Thoracic aorta (tissue), 2 donors: ENCODE measurements at places on chromosomes 5 and 9. TPM values are rescaled to one million over a fixed set of nuclear protein-coding genes. Genes with fewer than 3 reads are reported as not detected.

Gene TMOD1
- total RNA-seq: 44.0 TPM

DNA sequence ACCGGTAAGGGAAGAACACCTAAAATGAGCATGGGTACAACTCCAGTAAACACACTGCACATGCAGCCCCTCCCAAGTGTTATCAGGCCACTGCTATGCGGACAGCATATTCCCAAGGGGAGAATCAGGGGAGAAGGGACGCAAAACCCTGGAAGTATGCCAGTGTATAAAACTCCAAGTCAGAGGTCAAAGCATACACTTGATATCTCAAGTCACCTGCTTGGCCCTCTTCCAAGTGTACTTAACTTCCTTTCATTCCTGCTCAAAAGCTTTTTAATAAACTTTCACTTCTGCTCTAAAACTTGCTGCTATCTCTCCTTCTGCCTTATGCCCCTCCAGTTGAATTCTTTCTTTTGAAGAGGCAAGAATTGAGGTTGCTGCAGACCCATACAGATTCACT, 408.1 kb downstream of the HTR1A start:
- no peaks in the 10 kb centered on the region for H3K36me3 ChIP-seq
- no peak overlapping the region for H3K4me3 ChIP-seq
- H3K27ac ChIP-seq: no peak overlapping the region
- DNase-seq: no peak
- H3K27me3 ChIP-seq: no peaks in the 10 kb centered on the region
- H3K4me1 ChIP-seq: no peaks in the 10 kb centered on the region

GRCh38 chr9:71758785-71759184, 9.5 kb downstream of the CEMIP2 start:
- H3K4me3 ChIP-seq: no peak overlapping the region
- no peak for DNase-seq
- no peaks in the 10 kb centered on the region for H3K36me3 ChIP-seq
- no peak overlapping the region for H3K27ac ChIP-seq
- H3K4me1 ChIP-seq: peaks cover 5% of the 10 kb centered on the region
- no peaks in the 10 kb centered on the region for H3K27me3 ChIP-seq

Gene TRIM41
- total RNA-seq: 12.2 TPM

Gene CA9
- total RNA-seq: not detected

Gene PCDHGC4
- 6.4 TPM for total RNA-seq

- no peaks in the 10 kb centered on the region for H3K36me3 ChIP-seq
- no peak for DNase-seq
- no peak overlapping the region for H3K4me3 ChIP-seq
- H3K27ac ChIP-seq: no peak overlapping the region
Measured at GRCh38 chr9:68878450-68878849, 135.5 kb downstream of the PRKACG start.

Gene PLK2
- total RNA-seq: 180 TPM

DNA sequence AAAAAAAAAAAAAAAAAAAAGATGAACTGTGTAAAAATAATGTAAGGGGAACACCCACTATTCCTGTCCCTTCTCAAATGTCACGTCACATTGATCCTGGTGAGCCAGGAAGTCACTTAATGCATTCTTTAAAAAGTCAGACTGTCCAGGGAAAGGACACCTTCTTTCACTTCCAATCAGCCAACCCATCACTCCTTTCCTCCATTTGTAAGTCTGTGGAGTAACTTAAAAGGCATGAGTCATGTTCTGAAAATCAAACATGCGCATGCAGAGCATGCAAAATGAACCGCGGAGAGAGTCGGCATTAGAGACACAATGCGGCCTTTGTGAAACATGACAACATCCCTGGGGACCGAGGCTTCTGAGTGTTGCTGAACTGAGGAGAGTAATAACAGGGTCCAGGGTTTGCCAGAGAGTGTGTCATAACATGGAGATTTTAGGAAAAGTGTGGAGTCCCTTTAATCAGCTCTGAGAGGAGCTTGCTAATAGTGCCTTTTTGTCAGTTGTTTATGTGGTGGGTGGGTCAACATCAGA, 77.6 kb upstream of the SEMA6A start:
- H3K27ac ChIP-seq: no peak overlapping the region
- no peaks in the 10 kb centered on the region for H3K27me3 ChIP-seq
- no peaks in the 10 kb centered on the region for H3K36me3 ChIP-seq
- no peak overlapping the region for H3K4me3 ChIP-seq
- no peaks in the 10 kb centered on the region for H3K4me1 ChIP-seq

DNA sequence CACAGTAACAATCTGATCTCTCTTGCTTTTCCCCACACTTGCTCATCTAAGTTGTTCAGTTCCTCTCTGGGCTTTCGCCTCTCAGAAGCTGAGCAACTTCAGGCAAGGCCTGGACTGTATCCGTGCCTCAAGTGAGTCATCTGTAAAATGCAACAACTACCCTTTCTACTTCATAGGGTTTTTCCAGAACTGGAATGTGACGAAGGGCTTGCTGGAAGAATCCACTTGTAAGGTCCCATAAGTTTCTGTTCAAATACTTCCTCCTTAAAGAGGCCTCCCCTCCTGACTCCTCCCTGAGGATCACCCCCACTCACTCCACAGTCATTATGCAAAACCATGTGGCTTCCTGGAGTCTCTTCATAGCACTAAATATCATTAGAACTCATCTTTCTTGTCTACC, 17.5 kb upstream of the INSYN2B start:
- no peaks in the 10 kb centered on the region for H3K27me3 ChIP-seq
- H3K36me3 ChIP-seq: no peaks in the 10 kb centered on the region
- H3K4me1 ChIP-seq: no peaks in the 10 kb centered on the region
- H3K4me3 ChIP-seq: no peak overlapping the region
- H3K27ac ChIP-seq: no peak overlapping the region

GRCh38 chr5:61933787-61934626, 372.0 kb upstream of the KIF2A start:
- no peak overlapping the region for H3K27ac ChIP-seq
- no peak for DNase-seq
- H3K36me3 ChIP-seq: no peaks in the 10 kb centered on the region
- no peak overlapping the region for H3K4me3 ChIP-seq

Gene ELAVL2
- total RNA-seq: not detected

- no peak for DNase-seq
- H3K27ac ChIP-seq: no peak overlapping the region
- H3K36me3 ChIP-seq: no peaks in the 10 kb centered on the region
- no peaks in the 10 kb centered on the region for H3K27me3 ChIP-seq
Measured at GRCh38 chr5:586751-587285, 25.3 kb upstream of the CEP72 start.

- H3K4me1 ChIP-seq: no peaks in the 10 kb centered on the region
- no peaks in the 10 kb centered on the region for H3K36me3 ChIP-seq
- H3K27me3 ChIP-seq: no peaks in the 10 kb centered on the region
- DNase-seq: no peak
Measured at GRCh38 chr5:403995-404394, 39.0 kb upstream of the EXOC3 start.

- H3K4me3 ChIP-seq: peak within 1 kb of the TSS; percentile 66
- H3K36me3 ChIP-seq: no peaks in the 10 kb centered on the region
- no peak for DNase-seq
- no peaks in the 10 kb centered on the region for H3K27me3 ChIP-seq
Measured at GRCh38 chr9:93183663-93184431, at the start of gene WNK2. Gene WNK2, plus strand, starts transcription at chr9:93184139. Its CDS starts 791 bp downstream, at chr9:93184930.

GRCh38 chr5:127053049-127053448, 20.3 kb downstream of the C5orf63 start:
- H3K36me3 ChIP-seq: no peaks in the 10 kb centered on the region
- H3K27ac ChIP-seq: no peak overlapping the region
- H3K4me3 ChIP-seq: no peak overlapping the region
- H3K4me1 ChIP-seq: no peaks in the 10 kb centered on the region

DNA sequence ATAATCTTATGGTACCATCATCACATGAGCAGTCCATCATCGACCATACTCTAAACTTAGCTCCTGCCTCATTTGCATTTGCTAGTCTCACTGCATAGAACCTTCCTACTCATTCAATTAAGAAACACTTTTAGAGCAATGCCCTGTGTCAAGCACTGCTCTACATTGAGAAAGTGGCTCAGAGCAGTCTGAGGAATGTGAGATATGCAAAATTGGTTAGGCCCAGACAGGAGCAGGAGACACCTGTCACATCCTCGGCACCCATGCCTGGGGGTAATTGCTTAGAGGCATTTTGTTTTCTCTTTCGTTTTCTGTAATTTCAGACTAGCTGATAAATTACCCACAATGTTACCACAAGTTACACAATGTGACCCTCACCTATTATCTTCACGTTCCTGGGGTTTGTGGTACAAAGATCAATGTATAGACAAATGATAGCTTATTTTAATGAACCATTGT, 4.9 kb upstream of the RARS1 start:
- H3K4me3 ChIP-seq: no peak overlapping the region
- H3K4me1 ChIP-seq: no peaks in the 10 kb centered on the region
- no peaks in the 10 kb centered on the region for H3K27me3 ChIP-seq
- DNase-seq: no peak

DNA sequence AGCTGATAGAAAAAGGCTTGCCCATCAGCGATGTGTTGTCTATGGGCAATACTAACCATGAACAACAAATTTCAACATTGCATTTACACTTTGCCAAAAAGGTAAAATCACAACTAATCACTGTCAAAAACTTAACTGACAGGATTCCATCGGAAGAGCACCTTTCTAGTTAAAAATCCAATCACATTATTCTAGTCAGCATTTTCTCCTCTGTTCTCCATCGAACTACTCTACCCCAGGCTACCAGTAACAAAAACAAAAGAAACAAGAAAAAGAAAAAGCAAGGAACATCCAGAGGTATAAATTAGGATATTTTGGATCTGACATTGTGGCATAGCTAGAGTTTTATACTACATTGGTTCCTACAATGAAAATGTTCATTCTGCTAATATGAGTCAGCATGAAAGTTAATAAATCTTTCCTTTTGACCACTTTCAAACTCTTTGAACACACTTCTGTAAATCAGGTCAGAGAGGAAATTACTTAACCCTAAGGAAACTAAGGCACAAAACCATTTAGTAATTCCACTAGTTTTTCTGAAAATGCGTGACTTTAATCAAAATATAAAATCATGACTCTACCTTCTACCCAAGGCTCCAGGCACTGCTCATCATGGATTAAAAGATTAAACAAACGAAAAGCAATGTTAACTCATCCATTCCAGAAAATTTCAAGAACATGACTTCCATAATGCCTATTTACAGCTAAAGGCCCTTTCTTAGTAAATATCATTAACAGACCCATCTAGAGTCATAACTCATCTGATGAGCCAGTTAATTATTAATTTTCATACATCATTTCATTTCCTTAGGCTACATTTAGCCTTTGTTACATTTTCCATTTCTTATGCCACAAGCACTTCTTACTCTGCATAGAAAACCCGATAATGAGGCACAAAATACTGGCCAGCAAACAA, 10.2 kb downstream of the GLIS3 start:
- no peaks in the 10 kb centered on the region for H3K27me3 ChIP-seq
- DNase-seq: no peak
- H3K36me3 ChIP-seq: no peaks in the 10 kb centered on the region
- peaks cover 34% of the 10 kb centered on the region for H3K4me1 ChIP-seq
- H3K4me3 ChIP-seq: no peak overlapping the region

DNA sequence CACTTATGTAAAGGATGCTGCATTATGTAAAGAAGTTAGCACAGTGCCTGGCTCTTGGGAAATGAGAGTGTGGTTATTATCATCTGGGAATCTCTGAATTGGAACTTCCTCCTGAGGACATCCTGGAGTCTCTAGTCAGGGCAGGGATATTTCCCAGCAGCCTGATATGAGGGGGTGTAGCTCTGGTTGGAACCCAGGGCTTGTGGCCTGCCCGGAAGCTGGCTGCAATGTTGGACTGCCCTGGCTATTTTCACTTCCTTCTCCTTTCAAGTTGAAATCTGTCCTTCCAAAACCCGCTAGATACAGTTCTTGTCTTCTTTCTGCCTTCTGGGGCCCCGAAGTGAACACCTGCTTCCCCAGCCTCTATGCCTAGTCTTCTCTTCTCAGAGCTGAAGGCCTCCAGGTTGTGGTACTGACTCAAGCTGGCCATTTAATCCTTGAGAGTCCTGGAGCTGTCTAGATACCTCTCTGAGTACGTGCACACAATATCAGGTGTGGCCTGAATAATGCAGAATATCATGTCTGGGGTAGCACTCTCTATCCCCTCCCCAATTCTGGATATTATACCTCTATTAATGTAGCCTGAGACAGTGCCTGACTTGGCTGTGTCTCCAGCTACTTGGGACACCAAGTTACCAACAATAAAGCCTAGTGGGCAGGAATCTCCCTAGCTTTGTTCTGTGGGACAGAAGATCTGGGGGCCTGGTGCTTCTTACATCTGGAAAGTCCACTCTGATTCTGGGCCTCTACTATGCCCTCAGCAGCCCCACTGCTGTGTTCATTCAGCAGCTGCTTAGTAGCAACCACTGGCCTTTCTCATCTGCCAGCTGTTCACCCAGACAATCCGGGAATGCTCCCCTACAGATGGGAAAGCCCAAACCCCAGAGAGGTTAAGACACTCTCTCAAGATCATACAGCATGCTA, 45.0 kb downstream of the SLC6A7 start:
- no peaks in the 10 kb centered on the region for H3K27me3 ChIP-seq
- no peak for DNase-seq
- no peaks in the 10 kb centered on the region for H3K36me3 ChIP-seq
- H3K4me3 ChIP-seq: no peak overlapping the region

GRCh38 chr5:169029661-169030274, 271.2 kb downstream of the SLIT3 start:
- no peak for DNase-seq
- H3K36me3 ChIP-seq: no peaks in the 10 kb centered on the region
- peak overlapping the region; percentile 37 for H3K27ac ChIP-seq
- H3K4me1 ChIP-seq: peaks cover 50% of the 10 kb centered on the region

- DNase-seq: no peak
- peaks cover 7% of the 10 kb centered on the region for H3K36me3 ChIP-seq
- no peak overlapping the region for H3K4me3 ChIP-seq
- H3K27ac ChIP-seq: no peak overlapping the region
- H3K4me1 ChIP-seq: peaks cover 60% of the 10 kb centered on the region
- no peaks in the 10 kb centered on the region for H3K27me3 ChIP-seq
Measured at GRCh38 chr9:134686896-134687295, 45.3 kb downstream of the COL5A1 start.

Gene NTNG2
- 2.0 TPM for total RNA-seq

DNA sequence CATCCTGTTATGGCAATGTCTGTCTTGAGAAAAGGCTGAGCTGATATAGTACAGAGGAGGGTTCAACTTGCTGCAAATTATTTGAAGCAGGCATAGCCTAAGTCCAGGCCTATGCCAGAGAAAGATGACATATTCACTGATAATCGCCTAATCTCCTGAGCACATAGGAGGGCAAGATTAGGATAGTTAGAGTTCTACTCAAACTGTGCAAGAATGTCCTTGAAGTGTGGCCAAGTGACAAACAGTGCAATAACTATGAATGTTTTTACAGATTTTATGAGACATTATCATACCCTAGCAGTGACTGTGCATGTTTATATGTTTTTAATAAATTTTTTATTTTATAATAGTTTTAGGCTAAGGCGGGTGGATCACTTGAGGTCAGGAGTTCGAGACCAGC, 96.2 kb downstream of the TSSK1B start:
- H3K36me3 ChIP-seq: no peaks in the 10 kb centered on the region
- no peaks in the 10 kb centered on the region for H3K27me3 ChIP-seq
- no peak overlapping the region for H3K4me3 ChIP-seq
